ENCODE measurements at places on chromosomes 4 and X. TPM values are rescaled to one million over a fixed set of nuclear protein-coding genes. Genes with fewer than 3 reads are reported as not detected.

GUCY1A1 gene
- total RNA-seq, result 3.7 TPM

TMEM31 gene
- not detected for total RNA-seq

LPAR4 gene
- 0.52 TPM for total RNA-seq

SERTM2 gene
- total RNA-seq, result not detected

LRP2BP gene
- 0.14 TPM for total RNA-seq

VGLL1 gene
- 7.8 TPM for total RNA-seq

GNRHR gene
- not detected for total RNA-seq

TRIM2 gene
- total RNA-seq, result 38.2 TPM

TLR6 gene
- total RNA-seq, result 0.22 TPM

GPC3 gene
- total RNA-seq, result 3.3 TPM

F9 gene
- total RNA-seq, result not detected

SSX4 gene
- total RNA-seq, result not detected

BRS3 gene
- not detected for total RNA-seq

DRD5 gene
- not detected for total RNA-seq

SASH3 gene
- total RNA-seq, result not detected

REELD1 gene
- not detected for total RNA-seq

PDCL2 gene
- total RNA-seq, result not detected

HMGN5 gene
- 3.0 TPM for total RNA-seq

QRFPR gene
- total RNA-seq, result 0.51 TPM

GPRASP3 gene
- total RNA-seq, result 2.0 TPM

SMIM31 gene
- not detected for total RNA-seq

SUPT20HL2 gene
- not detected for total RNA-seq

NDP gene
- not detected for total RNA-seq

NDST3 gene
- not detected for total RNA-seq

NMU gene
- 8.2 TPM for total RNA-seq

WWC2 gene
- 47.1 TPM for total RNA-seq

HS6ST2 gene
- 10.5 TPM for total RNA-seq

PFKFB1 gene
- total RNA-seq, result not detected

ARMCX4 gene
- total RNA-seq, result 1.6 TPM

ADAMTS3 gene
- total RNA-seq, result 4.6 TPM

COL25A1 gene
- total RNA-seq, result 0.65 TPM

DSPP gene
- total RNA-seq, result not detected

CTPS2 gene
- 17.9 TPM for total RNA-seq

NKAP gene
- 5.0 TPM for total RNA-seq

Data from epithelial cell of proximal tubule (primary cell).